Myocyte (in vitro differentiated cells): ENCODE measurements at places on chromosomes 3 and 15. TPM values are rescaled to one million over a fixed set of nuclear protein-coding genes. Genes with fewer than 3 reads are reported as not detected.

GRCh38 chr3:192645437-192645836, 81.9 kb downstream of the FGF12 start:
- DNase-seq: no peak

DNA sequence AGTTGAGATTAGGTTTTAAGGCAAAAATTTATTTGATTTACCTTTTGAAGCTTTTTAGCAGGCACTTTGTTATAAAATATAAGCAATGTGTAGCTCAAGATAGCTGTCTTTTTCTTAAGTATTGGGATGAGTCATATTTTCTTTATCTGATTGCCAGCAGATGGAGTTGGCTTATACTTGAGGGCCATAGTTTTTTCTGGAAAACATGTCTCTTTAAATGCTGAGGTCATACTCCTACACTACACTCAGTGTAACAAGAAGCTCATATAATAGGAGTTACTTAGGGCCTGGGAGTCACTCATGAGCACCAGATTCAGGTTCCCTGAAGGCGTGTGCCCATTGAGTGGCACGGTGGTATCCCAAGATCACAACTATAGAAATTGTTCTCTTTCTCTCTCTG, 579.8 kb downstream of the EDEM1 start:
- no peak for DNase-seq

GRCh38 chr3:156751461-156752025, 74.6 kb upstream of the LEKR1 start:
- DNase-seq: peak; percentile 96

DNA sequence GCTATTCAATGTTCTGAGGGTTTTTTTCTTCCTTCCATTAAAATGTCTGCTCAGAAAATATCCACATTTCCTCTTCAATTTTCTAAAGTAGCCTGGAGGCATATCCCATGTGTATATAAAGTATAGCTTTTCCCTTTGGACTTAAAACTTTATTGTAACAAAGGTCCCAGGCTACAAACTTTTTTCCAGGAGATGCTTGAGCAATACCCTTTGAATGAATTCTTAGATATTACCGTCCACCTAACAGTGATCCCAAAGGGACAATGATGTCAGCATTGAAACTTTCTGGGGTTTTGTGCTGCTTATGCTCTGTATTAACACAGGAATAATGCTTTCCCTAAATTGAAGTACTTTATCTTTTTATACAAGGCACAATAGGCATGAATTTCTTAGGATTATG, 525.2 kb downstream of the CADM2 start:
- peak; percentile 40 for DNase-seq

GRCh38 chr3:143269741-143270140, 150.2 kb downstream of the CHST2 start:
- peak; percentile 77 for DNase-seq

GRCh38 chr3:130971208-130971607, 55.4 kb downstream of the ASTE1 start:
- DNase-seq: no peak

DNA sequence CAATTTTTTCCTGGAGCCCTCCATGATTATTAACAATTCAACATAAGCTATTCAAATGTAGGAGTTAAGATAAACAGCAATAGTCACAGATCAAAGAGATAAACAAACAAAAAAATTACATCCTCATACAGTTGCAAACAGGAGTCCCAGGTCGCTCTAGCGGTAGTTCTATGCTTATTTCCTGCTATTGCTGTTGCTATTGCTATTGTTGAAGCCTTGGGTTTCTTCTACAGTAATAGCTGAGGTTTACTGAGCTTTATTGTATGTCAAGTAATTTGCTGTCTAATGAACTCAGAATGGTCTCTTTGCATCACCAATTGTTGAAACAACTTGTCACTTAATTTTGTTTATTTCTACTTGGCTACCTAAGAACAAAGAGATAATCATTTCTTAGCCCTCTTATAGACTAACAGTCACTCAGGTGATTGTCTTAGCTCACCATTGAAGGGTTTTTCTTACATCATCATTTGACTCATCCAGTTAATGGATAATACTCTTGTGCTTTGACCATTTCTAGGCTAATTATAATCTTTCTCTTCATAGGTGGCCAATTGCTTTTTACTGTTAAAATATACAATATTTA, 654.6 kb downstream of the MECOM start:
- DNase-seq: no peak

DNA sequence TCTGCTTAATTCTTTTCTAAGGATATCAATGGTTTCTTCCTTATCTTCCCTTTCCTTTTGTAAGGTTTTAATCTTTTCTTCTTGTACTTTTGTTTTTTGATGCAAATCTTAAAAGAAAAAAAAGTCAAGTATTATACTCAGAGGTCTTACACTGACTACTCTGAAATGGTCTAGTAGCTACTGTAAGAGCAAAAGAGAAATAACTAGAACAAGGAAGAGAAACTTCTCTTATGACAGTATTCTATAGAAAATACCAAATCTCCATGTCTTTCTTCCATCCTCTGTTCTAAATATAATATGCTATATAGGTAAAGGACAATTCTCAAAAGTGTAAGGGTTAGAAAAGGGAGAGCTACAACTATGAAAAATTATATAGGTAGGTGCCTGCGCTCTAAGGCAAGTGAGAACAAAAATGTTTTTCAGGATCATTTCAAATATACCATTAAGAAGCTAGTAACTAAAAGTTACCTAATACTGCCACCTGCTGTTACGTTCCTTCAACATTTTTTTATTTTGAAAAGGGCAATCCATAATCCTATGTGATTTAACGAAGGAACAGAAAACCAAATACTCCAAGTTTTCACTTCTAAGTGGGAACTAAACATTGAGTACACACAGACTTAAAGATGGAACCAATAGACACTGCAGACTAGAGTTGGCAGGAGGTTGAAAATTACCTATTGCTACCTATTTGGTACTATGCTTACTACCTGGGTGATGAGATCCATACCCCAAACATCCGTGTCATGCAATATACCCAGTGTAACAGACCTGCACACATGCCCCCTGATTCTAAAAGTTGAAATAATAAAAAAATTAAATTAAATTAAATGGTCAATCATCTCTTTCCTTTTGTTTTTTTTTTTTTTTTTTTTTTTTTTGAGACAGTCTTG, 36.7 kb downstream of the CIP2A start:
- peak; percentile 62 for DNase-seq

GRCh38 chr3:130662501-130662996, 84.1 kb downstream of the PIK3R4 start:
- DNase-seq: peak; percentile 38

- no peak for DNase-seq
These were observed 130.5 kb downstream of the FOXB1 start for GRCh38 chr15:60134609-60135008.

- no peak for DNase-seq
These were observed 52.6 kb downstream of the POMGNT2 start for GRCh38 chr3:43053291-43053690.

- DNase-seq: no peak
These were observed 99.8 kb downstream of the SEMA5B start for GRCh38 chr3:122927726-122928125.

- DNase-seq: no peak
These were observed 4.0 kb downstream of the PATL2 start for GRCh38 chr15:44706946-44707636.

- no peak for DNase-seq
These were observed 1.4 kb downstream of the DLG1 start for GRCh38 chr3:197297002-197297401.

DNA sequence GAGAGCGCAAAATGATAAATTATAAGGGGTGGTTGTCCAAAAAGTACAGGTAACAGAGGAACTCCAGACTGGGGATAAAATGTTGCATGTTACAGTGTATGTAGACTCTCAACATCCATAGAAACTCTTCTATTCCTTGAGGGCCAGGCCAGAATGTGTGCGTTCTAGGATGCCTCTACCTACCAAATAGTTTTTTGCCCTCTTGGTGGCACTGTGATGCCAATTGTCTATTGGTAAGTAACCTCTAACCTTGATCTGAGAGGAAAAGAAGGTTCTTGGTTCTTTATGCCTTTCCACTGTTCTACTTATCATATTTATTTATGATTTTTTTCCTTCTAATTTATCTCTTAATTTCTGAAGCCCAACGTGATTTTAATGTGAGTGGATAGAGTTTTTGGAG, 424.6 kb downstream of the GRM7 start:
- DNase-seq: no peak

DNA sequence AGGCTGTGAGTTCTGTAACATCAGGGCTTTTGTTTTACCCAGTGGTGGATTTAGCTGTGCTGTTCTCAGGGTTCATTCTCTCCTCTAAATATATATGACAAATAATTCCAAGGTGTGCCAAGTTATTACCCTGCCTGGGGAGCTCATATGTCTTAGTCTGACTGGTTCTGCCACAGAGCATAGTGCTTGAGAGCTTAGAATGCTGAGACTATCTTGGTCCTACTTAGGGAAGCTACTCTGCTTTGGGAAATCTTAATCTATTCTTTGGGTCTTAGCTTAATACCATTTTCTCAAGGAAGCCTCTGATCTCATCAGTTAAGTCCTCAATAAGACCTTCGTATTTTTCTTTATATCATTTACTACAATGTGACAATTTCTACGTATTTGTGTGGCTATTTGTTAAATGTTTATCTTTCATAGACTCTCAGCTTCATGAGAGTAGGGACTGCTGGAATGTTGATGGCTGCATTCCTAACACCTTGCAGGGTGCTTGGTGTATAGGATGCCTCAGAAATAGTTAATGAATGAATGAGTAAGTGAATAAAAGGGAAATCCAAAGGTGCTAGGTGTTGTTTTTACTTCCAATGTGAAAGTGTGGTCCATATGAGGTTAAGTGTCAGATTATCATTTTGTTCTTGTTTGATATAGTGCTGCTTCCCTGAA, 1.8 kb downstream of the OTOL1 start:
- no peak for DNase-seq

- DNase-seq: peak; percentile 50
These were observed 70.9 kb downstream of the CHAC1 start for GRCh38 chr15:41024131-41024530.

GRCh38 chr15:29550834-29551465, 271.3 kb downstream of the TJP1 start:
- no peak for DNase-seq

- DNase-seq: no peak
These were observed 212.4 kb upstream of the ARL6 start for GRCh38 chr3:97552186-97552585.

DNA sequence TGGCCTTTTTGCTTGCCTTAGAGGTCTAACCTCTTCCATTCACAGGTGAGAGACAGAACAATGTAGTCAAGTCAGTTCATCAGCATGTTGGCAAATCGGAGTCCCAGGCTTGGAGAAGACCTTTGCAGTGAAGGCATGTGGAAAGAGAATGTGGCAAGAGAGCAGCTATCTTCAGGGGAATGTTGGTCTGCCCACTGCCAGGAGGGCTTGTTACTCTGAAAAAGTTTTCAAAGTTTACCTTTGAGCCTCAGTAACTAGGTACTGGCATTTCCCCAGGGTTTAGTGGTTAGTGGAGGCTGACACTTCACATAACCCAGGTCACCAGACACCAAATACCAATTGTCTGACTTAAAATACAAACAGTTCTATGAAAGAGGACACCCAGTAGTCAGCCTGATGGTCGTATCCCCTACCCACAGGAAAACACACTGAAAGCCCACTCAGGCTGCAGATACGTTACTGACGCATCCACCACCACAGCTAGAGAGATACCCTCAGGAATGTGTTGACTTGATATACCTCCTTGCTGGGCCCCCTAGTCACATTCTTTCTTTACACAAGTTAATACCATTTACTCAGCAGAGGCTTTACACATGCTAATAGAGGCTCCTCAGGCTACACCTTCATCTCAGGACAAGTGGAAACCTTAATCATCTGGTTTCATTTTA, 9.7 kb upstream of the ARID3B start:
- DNase-seq: peak; percentile 54

- no peak for DNase-seq
These were observed 196.0 kb downstream of the AKAP13 start for GRCh38 chr15:85576392-85576791.

DNA sequence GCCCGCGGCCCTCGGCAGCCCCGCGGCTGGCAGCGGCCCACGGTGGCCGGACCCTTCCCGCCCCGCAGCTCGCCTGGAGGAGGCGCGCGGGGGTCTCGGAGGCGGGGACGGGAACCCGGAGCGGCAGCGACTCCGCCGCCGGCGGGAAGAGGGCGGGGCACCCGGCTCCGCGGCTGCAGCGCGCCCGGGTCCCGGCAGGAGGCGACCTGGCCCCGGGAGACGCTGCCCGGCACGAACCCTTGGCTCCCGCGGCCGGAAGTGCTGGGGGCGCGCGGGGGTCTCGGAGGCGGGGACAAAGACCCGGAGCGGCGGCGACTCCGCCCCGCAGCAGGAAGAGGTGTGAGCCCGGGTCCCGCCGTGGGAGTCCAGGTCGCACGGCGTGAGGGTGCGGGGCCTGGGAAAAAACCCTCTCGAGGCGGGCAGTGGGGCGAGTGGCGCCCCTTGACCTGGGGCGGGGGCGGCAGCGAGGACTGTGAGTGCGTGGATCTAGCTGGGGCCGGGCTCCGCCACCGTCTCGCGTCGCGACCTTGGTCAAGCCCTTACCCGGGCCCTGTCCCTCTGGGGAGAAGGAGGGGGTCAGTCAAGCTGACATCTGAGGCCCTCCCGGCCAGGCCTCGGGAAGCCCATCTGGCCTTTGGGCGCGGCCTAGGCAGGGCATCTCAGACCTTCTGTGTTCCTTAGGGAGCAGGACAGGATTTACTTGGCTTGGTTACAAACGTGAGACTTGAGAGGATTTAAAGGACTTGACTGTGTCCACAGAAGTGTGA, at the start of gene CIB2:
TSS of gene CIB2 (minus strand) at position 151 of the 767 bp plus-strand sequence. CDS start 230 bp downstream, outside the sequence.
- DNase-seq: peak; percentile 71

DNA sequence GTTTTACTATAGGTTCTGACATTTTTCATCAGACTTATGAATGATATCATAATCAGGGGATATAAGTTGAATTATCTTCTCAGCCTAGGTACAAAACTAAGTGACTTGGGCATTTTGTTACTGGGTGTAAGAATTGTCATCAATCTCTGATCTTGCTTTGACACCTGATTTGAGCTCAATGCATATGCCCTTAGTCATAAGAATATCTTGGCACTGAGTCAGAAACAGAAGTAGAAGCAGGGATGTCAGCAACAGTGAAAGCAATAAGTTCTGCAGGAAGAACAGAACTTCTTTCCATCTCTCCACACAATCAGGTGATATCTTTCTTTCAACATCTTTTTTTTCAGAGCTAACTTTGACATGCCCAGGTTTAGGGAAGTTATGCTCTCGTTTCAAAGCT, 14.6 kb downstream of the SLITRK3 start:
- no peak for DNase-seq

GRCh38 chr3:57787867-57788623, 31.9 kb downstream of the SLMAP start:
- DNase-seq: peak; percentile 18

DNA sequence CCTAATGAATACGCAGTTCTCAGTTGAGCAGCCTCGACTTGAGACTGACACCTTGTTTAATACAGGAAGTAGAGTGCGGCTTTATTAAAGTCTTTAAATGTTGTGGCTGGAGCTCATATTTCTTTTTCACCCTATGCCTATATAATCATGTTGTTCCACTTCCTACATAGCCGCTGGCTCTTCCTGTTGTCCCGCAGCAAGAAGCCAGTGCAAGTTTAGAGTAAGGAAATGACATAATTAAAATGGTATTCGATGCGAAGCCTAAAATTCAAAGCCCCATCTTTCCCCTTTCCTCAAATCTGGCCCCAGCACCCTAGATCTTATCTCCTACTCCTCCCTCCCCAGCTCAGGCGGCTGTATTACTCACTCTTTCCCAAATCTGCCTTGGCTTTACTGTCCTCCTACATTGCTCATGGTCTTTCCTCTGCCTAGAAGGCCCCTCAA, 7.5 kb upstream of the PHLDB2 start:
- no peak for DNase-seq

Gene BRPF1
- 12.7 and 13.4 TPM in 2 replicates for total RNA-seq

Gene FANCI
- 2.0 and 2.1 TPM in 2 replicates for total RNA-seq

Gene OR5K2
- not detected in 2 replicates for total RNA-seq

Gene HGD
- total RNA-seq: not detected in 2 replicates

Gene KBTBD12
- total RNA-seq: 0.05 and 0.64 TPM in 2 replicates

Gene SYNPR
- not detected in 2 replicates for total RNA-seq

Gene APH1B
- total RNA-seq: 15.2 and 19.7 TPM in 2 replicates

Gene PLSCR4
- total RNA-seq: 6.6 and 8.5 TPM in 2 replicates
